ENCODE measurements at places on chromosomes 3 and 15.

DNA sequence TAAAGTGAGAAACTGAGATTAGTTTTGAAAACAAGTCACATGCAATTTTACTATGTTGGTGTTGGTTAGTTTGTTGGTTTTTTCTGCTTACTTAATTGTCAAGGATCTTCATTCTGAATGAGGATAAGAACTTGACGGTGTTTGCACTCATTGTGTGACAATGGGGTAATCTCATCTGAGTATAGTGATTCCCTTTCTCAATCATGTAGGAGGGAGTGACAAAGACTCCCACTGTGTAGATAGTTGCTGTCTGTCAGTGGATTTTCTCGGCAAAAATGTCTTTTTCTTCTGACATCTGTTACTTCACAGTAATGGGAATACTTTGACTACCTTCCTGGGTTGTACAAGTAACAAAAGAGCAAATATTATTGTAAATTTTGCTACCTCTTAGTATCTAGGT lies 23.5 kb downstream of the KCNH8 start:
- DNase-seq: no peak

- no peak for DNase-seq
These were observed 574.7 kb upstream of the ADAMTS9 start for GRCh38 chr3:65262548-65262947.

DNA sequence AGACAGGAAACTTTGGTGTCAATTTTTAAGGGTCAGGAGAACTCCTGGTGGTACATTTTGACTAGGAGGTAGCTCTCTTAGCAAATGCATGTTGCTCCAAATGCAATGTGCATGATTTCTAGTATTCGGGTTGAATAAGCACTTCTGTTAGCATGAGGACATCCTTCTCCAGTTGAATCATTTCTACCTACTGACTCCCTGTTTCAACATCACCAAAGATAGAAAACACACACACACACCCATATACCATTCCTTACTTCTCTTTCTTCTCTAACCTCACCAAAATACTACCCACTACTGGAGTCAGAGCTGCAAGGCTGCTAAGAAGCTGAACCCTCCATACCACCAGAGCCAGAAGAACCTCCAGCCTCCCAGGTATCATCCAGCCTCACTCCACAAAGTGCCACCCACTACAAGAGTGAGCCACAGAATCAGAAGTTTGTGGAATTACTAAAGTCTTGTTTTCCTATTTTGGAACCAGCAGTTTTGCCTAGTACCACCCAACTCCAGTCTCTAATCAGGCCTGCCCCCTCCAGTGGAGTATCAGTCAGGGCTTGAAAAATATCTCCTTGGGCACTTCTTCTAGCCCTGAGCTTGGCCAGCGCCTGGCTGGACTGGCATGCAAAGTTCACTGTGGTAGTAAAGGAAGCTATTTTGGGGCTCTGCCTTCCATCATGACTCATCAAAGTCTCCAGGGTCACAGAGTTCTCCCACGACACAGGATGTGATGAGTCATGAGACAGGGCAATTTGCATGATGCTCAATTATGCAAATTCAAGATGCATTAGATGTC lies 110.3 kb downstream of the CYP19A1 start:
- no peak for DNase-seq

- DNase-seq: no peak
These were observed 29.4 kb downstream of the PLAAT1 start for GRCh38 chr3:193270451-193270850.

GRCh38 chr3:63124090-63124489 lies 154.0 kb upstream of the SYNPR start:
- DNase-seq: no peak

- DNase-seq: no peak
These were observed 71.9 kb downstream of the FBXL22 start for GRCh38 chr15:63669074-63669473.

DNA sequence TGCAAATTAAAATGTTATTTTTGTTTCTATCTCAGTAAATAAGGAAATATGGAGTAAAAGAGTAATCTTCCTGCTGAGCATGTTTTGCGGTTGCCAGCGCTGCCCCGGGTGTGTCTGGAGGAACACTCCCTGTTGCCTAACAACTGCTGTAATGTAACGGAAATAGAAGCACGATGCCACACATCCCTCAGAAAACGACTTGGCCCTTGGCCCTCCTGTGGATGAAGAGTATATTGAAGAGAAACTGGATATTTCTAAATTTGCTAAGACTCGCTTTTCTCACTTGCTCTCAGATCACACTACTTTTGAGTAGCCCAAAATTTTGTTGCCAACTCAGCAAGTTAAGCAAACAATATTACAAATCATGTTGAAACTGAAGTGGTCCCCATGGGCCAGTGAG lies 18.9 kb downstream of the CX3CR1 start:
- peak; percentile 59 for DNase-seq

DNA sequence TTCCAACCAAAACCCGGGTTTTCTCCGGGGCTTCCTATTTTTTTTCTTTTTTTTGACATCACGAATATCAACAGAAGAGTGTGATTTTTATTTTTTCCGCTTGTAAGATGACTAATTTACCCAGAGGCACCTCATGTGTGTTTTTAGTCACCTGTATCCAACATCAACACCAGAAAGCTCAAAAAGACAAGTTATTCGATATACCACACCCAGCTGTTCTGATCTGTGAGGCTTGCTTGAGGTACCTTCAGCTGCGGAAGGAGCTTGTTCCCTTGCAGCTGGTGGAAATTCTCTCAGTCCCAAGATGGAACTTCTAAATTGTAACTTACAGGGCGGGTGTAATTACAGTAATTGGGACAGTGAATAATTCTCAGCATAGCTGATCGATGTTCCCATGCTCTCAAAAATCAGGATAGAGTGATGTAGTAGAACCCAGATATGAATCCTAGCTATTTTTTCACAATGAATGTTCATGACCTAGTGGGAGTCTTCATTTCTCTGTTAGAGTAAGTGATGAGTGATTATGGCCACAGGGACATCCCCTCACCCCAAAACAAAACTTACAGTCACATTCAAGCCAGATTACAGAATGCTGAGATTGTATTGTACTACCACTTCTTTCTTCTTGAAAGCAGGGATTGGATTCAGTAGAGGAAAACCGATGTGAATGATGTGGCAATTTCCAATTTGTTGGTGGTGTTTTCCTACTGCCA lies 232.1 kb downstream of the AGBL1 start:
- no peak for DNase-seq

GRCh38 chr3:171255236-171255806 lies 204.9 kb downstream of the TNIK start:
- DNase-seq: no peak

DNA sequence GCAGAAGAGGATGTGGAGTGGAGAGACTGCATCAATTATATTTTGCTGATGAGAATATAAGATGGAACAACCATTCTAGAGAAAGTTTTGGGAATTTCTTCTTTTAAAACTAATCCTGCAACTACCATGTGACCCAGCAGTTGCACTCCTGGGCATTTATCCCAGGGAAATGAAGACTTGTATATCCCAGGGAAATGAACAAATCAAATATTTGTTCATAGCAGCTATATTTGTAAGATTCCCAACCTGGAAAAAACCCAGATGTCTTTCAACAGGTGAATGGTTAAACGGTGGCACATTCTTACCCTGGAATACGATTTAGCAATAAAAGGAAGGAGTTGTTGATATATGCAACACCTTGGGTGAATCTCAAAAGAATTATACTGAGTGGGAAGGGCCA lies 385.3 kb upstream of the TPRG1 start:
- DNase-seq: no peak

GRCh38 chr3:77160931-77161497 lies 121.1 kb downstream of the ROBO2 start:
- DNase-seq: peak; percentile 62

GRCh38 chr15:35833581-35833980 lies 287.6 kb upstream of the DPH6 start:
- DNase-seq: no peak

DNA sequence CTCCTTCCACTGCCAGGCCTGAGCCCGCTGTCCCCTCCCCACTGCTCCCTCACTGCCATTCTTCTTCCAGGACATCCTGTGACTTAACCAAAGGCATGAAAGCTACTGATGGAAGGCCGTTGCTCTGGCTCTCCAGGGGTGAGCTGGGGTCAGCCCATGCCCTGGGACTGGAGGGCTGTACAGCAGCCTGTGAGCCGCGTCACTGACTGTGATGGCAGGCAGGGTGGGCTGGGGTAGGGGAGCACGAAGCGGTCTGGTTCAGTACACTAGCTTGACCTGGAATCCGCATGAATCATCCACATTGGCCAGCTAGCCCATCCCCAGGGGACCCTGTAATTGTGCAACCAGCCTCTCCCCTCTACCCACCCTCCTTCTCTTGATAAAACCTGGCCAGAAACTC lies 30.8 kb downstream of the CORO2B start:
- peak; percentile 73 for DNase-seq

GRCh38 chr3:11498646-11499045 lies 145.1 kb downstream of the VGLL4 start:
- DNase-seq: peak; percentile 19

DNA sequence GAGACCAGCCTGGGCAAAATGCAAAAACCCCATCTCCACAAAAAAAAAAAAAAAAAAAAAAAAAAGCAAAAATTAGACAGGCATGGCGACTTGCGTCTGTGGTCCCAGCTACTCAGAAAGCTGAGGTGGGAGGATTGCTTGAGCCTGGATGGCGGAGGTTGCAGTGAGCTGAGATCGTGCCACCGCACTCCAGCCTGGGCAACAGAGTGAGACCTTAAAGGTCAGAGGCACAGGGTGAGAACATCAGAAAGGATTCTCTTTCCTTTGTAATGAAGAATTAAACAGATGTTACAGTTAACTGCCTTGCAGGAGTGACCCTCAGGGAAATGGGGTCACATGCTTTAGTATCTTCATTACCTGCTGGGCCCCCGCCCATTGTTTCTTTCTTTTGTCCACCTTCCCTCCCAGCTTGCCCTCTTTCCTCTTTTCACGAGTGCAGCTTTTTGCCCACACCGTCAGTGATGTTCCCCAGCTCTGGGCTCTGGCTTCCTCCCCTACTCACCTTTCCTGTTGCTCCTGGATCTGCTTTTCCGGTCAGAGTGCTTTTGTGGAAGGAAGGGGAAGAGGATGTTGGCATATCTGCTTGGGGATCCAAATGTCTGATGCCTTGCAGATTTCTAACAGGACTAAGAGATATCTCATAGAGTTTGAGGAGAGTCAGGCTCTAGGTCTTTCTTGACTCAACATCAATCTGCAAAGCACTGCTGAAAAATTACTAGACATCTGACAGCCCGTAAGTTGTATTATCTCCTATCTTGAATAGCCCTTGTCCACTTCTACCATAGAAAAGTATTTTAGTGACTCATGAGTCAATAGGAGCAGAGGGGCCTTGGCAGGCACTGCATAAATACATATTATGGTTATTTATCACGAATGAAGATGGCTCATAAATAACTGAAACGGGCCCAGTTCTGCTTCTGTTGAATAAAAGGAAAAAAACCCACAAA lies 35.6 kb upstream of the NDUFB4 start:
- DNase-seq: no peak

- DNase-seq: no peak
These were observed 2.5 kb upstream of the ISLR start for GRCh38 chr15:74170875-74171578.

- peak; percentile 63 for DNase-seq
These were observed 7.2 kb downstream of the LIPC start for GRCh38 chr15:58438956-58439355.

DNA sequence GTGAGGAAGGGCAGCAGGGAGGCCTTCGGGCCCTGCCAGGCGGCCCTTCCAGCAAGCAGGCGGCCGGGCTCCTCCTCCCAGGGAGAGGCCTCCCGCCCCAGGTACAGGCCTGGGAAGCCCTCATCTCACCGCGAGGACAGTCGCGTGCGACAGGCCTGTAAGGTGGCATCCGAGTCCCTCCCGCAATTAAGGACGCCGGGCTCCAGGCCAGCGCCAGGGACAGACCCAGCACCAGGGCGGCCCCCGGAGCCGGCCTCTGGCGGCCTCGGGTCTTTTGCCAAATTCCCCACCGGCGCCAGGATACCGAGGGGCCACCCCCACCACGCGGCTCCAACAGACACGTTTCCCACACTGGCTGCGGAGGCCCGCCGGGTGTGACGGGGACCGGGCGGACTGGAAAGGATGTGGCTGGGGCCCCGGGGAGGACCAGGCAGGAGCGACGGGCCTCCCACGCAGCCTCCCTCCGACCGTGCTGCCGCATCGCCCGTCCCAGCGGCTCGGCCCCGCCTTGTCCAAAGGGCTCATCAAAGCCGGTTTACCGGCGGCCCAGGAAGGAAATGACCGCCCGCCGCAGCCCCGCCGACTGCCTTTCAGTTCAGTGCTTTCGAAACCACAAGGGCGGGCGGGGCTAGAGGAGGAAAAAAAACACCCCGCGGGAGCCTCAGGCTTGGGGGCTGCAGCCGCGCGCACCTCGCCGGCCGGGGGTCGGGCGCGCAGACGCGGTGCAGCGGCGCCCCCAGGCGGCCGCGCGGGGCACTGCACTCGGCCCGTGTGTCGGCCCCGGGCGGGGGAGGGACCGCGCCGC lies 11.3 kb downstream of the XXYLT1 start:
- peak; percentile 97 for DNase-seq

DNA sequence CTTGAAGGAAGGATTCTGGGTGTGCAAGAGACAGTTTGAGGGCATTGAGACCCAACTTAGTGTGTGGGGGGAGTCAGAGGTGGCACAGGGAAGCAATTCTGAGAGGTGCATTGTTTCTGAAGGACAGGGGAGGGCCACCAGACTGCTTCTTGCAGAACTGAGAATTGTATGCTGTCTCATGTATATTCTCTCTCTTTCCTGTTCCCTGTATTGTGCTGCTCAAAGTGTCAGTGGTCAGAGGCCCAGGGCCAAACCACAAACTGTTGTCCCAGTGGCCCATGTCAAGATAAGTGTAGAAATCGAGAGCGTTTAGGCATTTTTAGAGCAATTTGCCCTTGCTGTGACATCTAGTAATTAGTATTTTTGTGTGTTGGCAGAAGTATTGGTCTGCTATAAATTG lies 567.1 kb downstream of the EDEM1 start:
- DNase-seq: no peak

GRCh38 chr3:141241616-141242376 lies 10.2 kb downstream of the PXYLP1 start:
- no peak for DNase-seq

DNA sequence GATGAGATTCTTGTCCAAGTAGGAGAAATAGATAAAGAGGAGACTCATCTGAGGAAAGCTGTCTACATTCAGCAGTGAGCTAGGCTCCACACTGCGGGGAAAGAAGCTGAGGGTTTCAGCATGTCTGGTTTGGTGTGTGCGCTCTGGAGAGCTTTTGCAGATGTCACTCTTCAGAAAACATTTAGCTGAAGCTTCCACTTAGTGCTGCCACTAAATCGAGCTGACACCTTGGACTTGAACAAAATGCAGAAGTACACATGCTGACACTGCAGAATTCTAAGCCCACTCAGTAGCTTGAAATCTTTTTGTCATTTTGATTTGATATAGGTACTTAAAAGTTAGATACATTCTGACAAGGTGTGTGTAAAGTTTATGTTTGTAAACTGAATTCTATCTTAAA lies 32.3 kb upstream of the CRTC3 start:
- no peak for DNase-seq

GRCh38 chr3:83632526-83632925 lies 1326.3 kb upstream of the CADM2 start:
- no peak for DNase-seq

Data from eye (tissue), 1 donor.